ENCODE measurements at places on chromosomes 7 and 10.

DNA sequence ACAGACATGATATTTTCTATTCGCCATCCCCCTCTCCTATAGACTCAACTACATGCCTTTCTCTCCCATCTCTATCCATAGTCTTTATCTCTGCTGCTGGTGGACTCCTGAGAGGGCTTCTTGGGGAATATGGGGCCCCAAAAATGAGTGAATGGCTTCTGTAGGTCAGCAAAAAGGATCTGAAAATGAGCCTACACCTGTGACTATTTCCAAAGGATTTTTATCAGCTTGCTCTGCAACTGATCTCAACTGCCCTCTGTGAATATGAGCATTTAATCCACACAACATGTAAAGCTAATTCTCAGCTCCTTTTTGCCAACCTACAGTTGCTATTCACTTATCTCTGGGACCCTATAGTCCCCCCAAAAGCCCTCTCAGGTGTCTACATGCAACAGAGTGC, 36.2 kb downstream of the PRSS2 start:
- DNase-seq, result no peak

DNA sequence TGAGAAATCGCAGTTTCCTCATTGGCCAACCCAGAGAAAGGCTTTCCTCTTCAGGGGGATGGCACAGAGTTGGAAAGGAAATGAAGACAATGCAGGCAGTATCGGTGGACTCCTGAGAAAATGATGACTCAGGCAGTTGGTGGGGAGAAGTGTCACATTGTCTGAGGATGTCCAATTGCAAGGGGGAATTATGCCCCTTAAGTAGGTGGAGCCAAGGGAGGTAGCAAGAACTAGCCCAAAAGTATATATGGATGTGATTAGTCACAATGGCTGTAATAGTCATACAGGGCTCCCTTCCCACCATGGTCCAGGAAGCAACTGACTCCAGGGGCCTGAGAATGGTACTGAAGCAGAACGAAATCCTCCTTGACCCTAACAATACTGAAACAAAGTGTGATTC, 58.3 kb upstream of the EGFR start:
- DNase-seq, result no peak

- DNase-seq, result no peak
These were observed 728.3 kb downstream of the SORCS1 start for GRCh38 chr10:106436123-106436715.

GRCh38 chr10:110533149-110533548, 34.3 kb upstream of the SMC3 start:
- DNase-seq, result no peak

DNA sequence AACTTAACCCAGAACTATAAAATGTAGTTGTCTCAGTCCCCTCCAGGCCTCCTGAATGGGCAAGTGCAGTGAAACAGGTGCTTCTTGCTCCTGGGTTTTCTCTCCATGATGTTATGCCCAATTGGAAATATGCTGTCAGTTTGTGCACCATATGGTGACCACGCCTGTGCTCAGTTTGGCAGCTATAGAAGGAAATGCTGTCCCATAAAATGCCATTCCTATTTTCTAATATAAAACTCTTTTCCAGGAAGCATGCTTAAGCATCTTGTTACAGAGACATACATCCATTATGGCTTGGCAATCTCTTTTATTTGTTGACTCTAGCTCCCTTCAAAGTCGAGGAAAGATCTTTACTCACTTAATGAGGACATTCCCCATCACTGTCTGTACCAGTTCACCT, 45.2 kb downstream of the FGFBP3 start:
- DNase-seq, result no peak

DNA sequence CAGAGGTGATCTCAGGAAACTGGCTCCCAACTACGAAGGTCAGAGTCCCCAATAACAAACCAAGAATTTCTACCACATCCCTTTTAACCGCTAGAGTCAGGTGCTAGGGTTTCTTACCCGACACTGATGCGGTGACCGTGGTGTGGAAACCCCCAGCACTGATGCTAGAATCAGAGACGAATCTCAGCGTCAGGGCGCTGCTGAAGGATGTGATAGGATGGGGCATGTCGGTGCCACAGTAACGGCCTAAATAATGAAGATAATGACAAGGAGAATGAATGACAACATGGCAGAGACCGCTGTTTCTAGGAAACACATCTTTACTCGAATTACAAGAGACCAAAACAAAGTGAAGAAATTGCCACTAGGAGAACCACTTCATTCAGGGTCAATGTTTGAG, 131.1 kb upstream of the RSU1 start:
- no peak for DNase-seq

DNA sequence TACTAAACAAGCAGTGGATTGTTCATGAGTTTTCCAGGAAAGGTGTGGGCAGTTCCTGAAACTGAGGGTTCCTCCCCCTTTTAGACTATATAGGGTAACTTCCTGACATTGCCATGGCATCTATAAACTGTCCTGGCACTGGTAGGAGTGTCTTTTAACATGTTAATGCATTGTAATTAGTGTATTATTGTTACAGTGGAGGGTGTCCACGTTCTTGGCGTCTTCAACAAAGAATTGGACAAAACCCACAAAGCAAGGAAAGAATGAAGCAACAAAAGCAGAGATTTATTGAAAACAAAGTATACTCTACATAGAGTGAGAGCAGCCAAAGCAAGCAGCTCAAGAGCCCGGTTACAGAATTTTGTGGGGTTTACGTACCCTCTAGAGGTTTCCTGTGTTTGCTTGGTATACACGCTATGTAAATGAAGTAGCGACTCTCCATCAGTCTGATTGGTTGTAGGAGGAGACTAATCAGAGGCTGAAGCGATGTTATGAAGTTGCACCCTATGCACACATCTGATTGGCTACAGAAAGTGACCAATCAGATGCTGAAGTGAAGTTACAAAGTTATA, 175.2 kb downstream of the NSUN6 start:
- DNase-seq, result no peak

GRCh38 chr10:22271786-22272185, 44.4 kb upstream of the COMMD3 start:
- no peak for DNase-seq
